H4 (cell line): ENCODE measurements at places on chromosomes 13 and 19.

- peak; percentile 49 for DNase-seq
Measured at GRCh38 chr19:32976223-32976805, 4.3 kb downstream of the FAAP24 start.

DNA sequence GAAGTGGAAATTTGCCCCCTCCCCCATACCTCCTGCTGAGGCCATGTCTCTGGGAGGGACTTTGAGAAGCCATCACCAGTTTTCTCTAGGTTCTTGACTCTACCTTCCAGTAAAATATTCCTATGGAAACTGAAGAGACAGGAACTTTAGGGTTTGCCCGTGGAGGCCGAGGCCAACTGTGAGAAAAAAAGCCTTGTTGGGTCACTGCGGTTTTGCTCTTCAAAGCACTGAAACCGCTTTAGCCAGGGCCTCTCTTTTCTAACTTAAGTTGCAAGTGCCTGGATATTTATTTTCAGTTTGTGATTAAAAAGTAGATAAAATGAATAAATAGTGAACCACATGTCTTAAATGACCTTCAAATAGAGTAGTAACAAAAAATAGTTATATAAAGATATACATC is 159.7 kb upstream of the TSC22D1 start:
- DNase-seq, result no peak

DNA sequence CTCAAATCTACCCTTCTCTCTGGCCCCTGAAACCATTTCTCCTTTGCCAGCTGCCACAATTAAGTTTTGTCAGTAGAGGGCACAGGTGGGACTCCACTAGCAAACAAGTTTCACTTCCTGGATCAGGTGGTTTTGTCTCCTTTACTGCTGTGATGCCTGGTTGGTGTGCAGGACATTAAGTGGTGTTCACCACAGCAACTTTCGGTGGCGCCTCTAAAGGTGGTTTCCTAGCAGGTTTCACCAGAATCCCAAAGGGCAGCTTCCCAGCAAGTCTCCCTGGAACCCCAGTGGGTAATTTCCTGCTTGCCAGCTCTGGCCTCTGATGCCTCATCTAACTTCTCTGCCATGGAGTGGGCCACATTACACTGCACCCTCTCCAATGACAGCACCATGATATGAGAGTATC is 16.6 kb downstream of the MED4 start:
- peak; percentile 19 for DNase-seq

DNA sequence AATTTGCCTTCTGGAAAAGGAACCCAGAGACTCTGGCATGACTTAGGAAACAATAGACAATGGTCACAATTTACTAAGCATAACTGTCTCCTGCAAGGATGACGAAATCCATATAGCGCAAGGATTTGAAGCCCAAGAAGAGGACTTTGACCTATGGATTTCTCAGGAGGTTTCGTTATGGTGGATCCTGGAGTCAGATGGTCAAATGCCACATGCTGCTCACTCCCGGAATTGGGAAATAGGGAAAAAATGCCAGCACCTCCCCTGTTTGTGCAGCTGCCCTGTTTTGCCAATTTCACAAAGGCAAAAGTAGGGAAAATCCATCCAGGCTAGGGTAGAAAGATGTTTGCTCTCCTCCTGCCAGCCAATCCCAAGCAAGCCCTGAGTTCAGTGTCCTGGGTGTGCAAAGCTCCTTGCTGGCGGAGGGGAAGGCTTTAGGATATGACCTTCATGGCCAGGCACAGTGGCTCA is 23.4 kb downstream of the RDH8 start:
- DNase-seq, result no peak

- peak; percentile 46 for DNase-seq
Measured at GRCh38 chr19:57406516-57407123, 4.3 kb upstream of the ZNF17 start.

DNA sequence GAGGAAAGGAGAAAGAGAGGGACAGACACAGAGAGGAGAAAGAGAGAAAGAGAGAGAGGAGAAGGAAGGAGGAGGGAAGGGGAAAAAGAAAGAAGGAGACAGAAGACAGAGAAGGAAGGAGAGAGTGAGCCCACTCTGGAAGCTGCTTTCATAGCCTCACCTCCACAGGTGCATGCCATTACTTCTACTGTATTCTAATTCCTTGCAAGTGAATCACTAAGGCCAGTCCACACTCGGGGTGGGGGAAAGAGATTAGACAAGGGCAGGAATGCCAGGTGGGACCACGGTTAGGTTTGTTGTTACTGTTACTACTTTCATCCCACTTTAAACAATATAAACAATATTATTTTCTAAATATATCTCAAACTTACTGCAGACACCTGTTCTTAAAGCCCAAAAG is 684.5 kb upstream of the ARGLU1 start:
- no peak for DNase-seq

DNA sequence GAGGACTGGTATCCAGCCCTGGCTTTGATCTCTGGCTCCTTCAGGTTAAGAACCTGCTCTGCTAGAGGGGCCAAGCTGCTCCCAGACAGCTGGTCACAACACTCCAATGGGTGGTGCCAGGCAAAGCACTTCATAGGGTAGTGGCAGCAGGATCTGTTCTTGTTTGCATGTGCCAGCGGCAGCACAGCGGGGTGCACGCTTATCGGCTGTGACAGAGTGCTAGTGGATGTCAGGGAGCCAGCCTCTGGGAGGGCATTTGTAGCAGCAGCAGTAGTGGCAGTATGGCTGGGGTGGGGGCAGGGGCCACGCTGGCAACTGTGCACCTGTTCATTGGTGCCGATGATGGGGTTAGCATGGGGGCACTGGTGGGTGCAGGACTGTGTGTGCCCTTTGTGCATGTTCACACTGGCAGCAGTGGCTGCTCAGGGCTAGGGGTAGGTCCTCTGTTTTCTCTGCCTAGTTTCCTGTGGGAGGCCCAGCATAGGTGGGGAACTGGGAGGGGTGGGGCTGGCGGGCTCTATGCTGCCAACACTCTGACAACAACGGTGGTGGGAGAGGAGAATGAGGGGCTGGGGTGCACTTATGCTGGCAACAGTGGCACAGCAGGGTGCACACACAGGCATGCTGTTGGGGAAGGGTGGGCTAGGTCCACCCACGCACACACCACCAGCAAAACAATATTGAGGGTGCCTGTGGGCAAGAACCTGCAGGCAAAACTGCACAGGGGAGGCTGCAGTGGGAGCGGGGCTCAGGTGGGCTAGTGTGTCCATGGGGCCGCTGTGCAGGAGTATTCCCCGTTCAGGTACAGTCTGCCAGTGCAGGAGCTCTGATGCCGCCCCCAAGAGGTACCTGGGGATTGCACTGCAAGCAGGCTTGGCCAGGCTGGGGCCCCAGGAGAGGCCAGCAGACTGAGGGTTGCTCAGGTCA is 19.3 kb downstream of the AP1M1 start:
- DNase-seq, result no peak

GRCh38 chr19:11797491-11797890 is 832 bp upstream of the ZNF491 start:
- DNase-seq, result peak; percentile 37

- no peak for DNase-seq
Measured at GRCh38 chr13:20227288-20227687, 4.8 kb downstream of the GJB6 start.

GRCh38 chr19:3725121-3725520 is 16.9 kb downstream of the TJP3 start:
- no peak for DNase-seq

DNA sequence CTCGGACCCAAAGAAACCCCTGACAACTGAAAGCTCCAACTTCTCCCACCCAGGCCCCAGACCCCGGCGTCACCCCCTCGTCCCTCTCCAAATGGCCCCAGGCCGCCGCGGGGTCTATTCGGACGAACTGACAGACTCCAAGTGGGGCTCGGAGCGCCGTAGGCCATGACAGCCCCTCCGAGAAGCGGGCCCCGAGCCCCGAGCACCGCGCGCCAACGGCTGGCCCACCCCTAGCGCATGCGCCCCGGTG is 360 bp downstream of the DDX39A start:
- no peak for DNase-seq

GRCh38 chr13:47433461-47434005 is 536.7 kb upstream of the HTR2A start:
- DNase-seq, result no peak

- DNase-seq, result no peak
Measured at GRCh38 chr13:113838711-113839201, 25.1 kb downstream of the GAS6 start.

DNA sequence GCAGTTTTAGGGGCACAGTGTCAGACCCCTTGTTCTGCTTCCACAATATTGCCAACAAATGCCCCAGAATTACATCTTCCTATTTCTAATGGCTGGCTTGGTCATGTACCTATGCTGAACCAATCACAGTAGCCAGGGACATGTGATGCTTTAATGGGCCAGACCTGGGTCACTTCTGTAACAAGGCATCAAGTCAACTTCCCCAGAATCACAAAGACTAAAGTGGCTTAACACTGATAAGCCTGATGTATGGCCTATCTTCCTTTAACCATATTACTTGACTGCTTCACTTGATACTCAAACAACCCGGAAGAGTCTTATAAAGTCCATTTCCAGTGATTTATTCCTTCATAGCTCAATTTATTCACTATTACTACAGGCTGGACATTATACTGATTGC is 19.6 kb downstream of the LNX2 start:
- DNase-seq, result no peak

DNA sequence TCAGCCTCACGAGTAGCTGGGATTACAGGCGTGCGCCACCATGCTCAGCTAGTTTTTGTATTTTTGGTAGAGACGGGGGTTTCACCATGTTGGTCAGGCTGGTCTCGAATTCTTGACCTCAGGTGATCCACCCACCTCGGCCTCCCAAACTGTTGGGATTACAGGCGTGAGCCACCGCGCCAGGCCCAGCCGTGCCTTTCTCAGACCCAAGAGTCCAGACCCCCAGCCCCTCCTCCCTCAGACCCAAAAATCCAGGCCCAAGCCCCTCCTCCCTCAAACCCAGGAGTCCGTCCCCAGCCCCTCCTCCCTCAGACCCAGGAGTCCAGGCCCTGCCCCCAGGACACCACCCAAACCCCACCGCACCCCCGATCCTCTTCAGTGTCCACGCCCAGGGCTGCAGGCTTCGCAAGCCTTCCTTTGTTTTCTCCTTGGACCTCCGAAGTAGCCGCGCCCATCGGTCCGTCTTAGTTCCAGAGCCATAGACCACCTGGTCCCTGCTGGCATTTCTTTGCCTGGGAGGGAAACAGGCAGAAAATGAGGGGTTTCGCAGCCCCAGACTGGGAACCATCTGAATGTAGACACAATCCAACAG is 3.7 kb downstream of the TMC4 start:
- no peak for DNase-seq

GRCh38 chr13:112968910-112969691 is at the start of gene MCF2L:
TSS of gene MCF2L (plus strand) at chr13:112969214. CDS start at chr13:112969380, 166 bp downstream.
- DNase-seq, result no peak

- no peak for DNase-seq
Measured at GRCh38 chr13:99986741-99987140, 5.2 kb downstream of the ZIC2 start.

DNA sequence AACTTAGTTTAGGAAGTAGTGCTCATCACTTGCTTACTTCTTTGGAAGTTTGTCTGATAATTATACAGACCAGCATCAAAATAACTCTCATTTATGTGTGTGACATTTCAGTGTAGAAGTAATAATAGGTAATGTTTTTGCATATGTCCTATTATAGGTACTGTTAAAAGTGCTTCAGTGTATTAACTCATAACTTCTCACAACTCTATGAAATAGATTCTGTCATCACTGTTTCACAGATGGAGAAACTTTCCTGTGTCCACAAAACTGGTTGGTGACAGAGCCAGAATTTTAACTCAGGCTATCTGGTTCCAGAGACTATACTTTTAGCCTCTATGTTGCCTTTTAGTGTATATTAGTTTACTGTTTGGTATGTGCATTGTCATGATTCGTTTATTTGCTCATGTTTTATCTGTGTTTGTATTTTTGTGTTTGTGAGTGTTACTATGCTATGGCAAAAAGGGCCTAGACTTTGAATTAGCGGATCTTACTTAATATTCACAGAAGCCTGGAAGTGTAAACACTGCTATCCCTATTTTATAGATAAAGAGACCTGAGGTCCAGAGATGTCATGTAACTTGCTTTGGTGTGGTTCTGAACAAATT is 12.7 kb downstream of the LPAR6 start:
- DNase-seq, result no peak

DNA sequence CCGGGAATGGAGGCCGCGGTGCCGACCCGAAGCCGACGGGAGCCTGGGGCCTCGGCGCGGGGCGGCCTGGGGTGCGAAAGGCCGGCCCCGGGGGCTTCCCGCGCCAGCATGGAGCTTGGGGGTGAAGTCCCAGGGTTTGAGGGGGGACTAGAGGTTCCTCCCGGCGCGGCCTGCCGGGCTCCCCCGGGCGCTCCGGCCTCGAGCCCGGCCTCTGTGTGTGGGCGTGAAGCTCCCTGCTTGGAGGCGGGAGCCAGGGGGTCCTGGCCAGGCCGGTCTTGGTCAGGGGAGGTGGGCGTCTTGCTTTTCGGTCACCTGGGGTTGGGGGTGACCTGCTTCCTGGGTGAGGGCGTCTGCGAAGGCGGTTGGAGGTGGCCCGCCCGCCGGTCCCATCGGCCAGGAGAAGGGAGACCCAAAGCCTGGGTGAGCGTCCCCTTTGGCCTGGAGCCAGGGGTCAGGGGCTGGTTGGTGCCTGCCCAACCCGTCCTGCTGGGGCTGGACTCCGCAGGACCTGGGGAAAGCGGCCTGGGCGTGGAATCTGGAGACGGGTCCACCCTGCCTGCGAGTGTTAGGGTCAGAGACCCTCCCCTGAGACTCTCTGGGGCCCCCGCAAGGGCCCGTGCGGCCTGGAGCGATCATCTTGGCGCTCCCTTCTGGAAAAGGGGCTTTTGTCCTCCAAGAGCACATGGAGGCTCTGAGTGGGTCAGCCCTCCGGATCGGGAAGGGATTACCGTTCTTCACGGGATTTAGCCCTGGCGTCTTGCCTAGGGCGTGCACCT is 535 bp downstream of the BSG start:
- no peak for DNase-seq

- DNase-seq, result no peak
Measured at GRCh38 chr19:45322744-45323281, at the start of gene CKM. TSS of gene CKM (minus strand) at chr19:45322875. CDS start at chr19:45319713, 3,162 bp downstream.

DNA sequence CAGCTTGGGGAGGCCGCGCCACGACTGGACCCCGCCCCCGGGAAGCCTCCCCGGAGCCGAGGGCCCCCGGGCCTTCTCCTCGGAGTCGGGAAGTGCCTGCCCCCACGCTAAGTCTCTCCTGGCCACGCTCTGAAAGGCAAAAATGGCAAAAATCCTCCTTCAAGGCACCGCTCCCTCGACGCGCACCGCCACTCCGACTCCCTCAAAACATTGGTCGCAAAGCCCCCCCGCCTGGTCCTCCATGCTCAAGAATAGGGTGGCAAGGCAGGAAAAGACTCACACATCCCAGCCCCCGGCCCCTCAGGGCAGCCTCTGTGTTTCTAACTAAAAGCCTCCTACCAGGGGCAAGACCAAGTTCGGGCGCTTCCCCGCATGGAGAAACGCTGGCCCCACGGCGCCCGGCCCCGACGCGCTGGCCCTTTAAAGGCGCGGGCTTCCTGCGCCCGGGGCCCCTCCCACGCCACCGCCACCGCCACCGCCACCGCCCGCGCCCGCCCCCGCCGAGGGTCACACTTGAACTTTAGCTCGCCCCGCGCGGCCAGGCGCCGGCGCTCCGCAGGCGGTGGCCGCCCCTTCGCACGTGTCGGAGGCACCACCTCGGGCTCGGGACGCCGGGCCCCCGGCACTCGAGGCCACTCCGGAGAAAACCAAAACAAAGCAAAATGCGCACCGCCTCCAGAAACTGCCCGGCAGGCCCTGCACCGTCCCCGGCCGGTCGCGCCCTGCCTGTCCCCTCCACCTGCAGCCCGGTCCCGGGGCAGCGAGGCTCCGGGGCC is 1.9 kb downstream of the FOXO1 start:
- no peak for DNase-seq
